ENCODE measurements at places on chromosomes 12 and 14.

- DNase-seq = no peak
Measured at GRCh38 chr14:86020841-86021240, 490.9 kb downstream of the FLRT2 start.

- DNase-seq = no peak
Measured at GRCh38 chr14:33897878-33898535, 52.9 kb downstream of the EGLN3 start.

- DNase-seq = no peak
Measured at GRCh38 chr14:26370115-26370514, 227.7 kb downstream of the NOVA1 start.

DNA sequence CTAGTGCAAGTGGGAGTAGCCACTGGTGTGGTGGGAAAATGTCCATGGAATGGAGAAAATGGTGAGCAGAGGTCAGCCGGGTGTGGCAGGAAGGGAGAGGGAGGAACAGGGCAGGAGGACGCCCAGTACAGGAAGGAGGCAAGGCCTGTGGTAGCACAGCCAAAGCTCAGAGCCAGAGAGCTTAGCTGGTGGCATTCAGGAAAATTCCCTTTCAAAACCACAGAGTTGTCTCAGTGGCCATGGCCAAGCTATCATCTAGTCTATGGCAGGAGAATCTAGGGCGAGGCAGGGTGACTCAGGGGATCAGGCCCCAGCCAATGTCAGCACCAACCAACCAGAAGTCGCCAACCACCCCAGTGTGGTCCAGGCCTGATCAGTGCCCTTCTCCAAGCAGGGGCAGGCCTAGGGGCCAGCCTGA lies 67.7 kb upstream of the DDX11 start:
- no peak for DNase-seq

DNA sequence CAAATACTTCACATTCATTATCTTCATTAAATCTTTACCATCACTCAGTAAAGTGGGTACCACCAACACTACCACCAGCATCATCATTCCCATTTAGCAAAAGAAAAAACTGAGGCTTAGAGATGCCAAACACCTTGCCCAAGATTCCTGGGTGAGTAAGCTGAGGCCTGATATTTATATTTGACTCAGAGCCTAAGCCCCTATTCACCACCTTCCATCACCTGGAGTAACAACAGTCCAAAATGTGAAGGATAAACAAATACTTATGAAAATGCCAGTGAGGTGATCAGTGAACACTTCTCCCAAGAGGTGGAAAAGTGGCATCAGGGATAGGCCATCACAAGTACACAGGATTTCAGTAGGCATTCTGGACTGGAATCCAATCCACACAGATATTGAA lies 3.7 kb downstream of the SLC38A1 start:
- DNase-seq = no peak

- no peak for DNase-seq
Measured at GRCh38 chr14:94702629-94703028, 67.3 kb downstream of the GSC start.

- no peak for DNase-seq
Measured at GRCh38 chr12:105317942-105318621, 12.4 kb upstream of the C12orf75 start.

- no peak for DNase-seq
Measured at GRCh38 chr12:48512855-48513254, 12.6 kb upstream of the OR8S1 start.

GRCh38 chr14:35229084-35229791 lies 62.9 kb upstream of the PSMA6 start:
- DNase-seq = no peak

DNA sequence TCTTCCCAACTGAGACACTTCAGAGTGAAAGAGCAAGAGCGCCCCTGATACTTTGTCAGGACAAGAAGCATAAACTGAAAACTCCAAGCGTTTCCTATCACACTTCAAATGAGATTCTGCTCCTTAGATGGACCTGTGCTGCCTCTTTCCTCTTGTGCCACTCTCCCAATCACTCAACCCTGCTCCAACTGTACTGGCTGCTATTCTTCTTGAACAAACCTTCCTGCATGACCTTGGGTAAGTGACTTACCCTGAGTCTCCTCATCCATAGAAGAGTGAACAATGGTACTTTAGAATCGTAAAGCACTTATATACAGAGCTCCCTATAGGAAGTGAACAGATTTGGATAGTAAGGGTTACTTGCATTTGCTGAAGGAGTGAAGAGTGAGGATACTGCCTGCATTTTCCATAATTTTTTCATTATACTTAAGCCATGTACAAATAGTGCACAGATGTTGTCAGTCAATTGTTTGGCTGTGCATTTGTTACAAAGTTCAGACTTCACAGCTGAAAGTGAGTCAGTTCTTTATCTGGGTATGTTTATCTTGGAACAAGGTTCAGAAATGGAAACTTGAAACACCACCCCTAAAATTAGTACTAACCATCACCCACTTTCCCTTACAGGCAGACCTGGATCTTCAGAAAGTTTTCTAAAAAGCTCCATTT lies 10.8 kb downstream of the MTERF2 start:
- DNase-seq = no peak

DNA sequence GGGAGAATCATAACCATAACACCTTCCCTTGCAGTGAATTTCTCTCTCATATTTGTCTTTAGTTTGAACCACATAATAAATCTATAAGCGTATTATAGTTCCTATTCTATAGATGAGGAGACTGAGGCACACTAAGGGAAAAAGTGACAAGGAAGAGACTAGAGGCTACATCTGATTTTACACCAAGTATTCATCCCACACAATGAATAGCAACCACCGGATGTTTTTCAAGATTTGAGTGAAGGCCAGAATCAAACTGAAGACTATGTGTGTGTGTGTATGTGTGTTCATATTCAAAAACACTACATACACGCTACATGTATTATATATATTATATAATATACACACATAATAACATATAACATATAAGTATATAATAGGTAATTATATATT lies 4.7 kb downstream of the ASB2 start:
- no peak for DNase-seq

- no peak for DNase-seq
Measured at GRCh38 chr14:64118892-64119291, 175.3 kb downstream of the ESR2 start.

GRCh38 chr12:52818388-52818787 lies 4.5 kb upstream of the KRT4 start:
- no peak for DNase-seq

DNA sequence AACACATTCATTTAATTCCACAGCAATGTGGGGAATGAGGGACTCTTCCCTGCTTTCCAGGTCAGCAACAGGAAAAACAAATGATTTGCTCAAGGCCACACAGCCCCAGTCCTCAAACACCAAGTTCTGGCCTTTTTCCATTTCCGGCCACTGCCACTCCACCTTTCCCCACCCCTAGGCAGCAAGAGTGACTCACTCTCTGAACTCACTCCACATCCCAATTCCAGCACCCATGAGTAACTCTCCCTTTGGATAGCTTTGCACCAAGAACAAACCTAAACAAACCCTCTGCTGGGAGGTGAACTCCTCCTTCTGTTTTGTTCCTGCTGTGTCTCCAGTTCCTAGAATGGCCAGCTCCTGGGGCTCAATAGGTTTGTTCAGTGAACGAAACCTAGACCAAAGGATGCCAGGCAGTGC lies 30.4 kb upstream of the PLEKHG6 start:
- DNase-seq = no peak

- no peak for DNase-seq
Measured at GRCh38 chr14:49637534-49638078, 2.6 kb upstream of the DNAAF2 start.

- DNase-seq = no peak
Measured at GRCh38 chr14:93430315-93431035, at the start of gene UNC79. Gene UNC79 (plus strand): TSS chr14:93430939. CDS start chr14:93431030, 91 bp downstream.

DNA sequence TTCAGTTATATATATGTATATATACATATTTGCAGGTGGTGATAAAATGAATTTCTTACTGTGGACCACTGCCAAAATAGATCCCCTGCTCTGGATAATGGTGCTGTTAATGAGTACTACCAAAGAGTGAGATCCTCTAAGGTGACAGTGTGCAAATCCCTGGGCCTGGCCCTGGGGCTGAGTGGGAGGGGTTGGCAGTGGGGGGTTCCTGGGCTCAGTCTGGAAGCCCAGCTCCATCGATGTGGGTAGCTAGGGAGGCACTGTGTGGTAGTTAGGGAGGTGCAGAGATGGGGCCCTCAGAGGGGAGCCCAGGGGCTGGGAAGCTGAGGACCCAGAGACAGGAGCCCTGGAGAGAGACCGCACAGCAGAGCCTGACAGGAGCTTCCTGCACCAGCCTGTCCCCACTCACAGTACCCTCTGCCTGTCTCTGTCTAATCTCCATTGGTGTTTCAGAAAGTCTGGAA lies 9.1 kb downstream of the KRT8 start:
- DNase-seq = no peak

DNA sequence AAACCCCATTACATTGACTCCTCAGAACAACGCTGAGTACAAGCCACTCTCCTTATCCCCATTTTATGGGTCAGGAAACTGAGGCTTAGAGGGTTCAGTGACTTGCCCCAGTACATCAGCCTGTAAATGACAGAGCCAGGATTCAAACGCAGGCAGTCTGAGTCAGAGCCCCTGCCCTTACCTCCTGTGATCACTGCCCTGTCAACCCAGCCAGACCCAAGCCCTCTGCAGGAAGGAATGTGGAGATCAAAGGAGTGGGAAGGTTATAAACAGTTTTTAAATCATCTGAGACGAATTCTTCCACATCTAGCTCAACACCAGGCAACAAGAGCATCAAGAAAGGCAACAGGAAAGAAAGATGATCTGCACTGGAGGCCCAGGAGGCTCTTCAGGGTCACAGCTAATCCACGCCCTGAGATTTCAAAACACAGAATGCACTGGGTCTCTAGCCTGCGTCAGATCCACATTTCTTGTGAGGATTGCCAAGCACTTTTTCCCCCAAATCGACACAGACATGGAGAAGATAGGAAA lies 38.5 kb downstream of the SPTB start:
- no peak for DNase-seq

- no peak for DNase-seq
Measured at GRCh38 chr12:114476159-114476558, 70.2 kb upstream of the TBX5 start.

GRCh38 chr12:29552324-29552927 lies 54.9 kb upstream of the OVCH1 start:
- DNase-seq = no peak

- DNase-seq = no peak
Measured at GRCh38 chr14:20455355-20456300, 602 bp downstream of the APEX1 start.

DNA sequence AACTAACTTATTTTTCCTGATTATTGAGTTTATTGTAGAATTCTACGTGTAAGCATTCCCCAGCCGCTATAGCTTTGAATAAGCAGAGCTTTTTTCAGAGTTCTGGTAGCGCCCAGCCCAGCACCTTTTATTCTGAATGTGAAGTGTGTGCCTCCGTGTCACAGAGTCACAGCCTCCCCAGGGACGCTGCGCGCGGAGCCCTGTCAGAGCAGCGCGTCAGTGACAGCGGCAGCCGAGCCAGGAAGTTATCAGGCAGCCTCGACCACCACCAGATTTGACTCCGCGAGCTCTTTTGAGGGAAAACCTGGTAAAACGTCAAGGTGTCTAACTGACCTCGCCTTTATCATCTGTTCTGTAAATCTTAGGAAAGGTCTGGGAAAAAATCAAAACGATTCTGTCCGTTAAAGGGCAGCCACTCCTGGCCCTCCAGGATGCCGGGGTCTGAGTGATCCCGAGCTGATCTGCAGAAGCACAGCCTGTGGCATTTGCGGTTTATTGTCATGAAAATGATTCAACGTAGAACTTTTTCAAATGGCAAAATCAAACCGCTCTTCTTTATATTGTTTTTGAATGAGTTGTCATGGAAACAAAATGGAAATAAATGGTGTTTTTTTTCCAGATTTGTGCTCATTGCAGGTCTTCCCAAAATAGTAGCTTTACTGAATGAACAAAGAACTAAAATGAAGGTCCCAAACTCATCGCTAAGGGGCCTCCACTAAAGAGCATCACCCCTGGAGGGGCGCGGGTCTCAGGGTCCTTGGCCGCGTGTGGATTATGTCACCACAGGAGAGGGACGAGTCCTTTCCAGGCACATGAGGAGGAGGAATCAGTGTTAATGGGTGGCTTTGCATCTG lies 43.1 kb upstream of the MMP17 start:
- no peak for DNase-seq

- no peak for DNase-seq
Measured at GRCh38 chr14:60965402-60965801, 15.5 kb downstream of the TRMT5 start.

GRCh38 chr12:63822352-63822751 lies 22.1 kb upstream of the SRGAP1 start:
- no peak for DNase-seq

DNA sequence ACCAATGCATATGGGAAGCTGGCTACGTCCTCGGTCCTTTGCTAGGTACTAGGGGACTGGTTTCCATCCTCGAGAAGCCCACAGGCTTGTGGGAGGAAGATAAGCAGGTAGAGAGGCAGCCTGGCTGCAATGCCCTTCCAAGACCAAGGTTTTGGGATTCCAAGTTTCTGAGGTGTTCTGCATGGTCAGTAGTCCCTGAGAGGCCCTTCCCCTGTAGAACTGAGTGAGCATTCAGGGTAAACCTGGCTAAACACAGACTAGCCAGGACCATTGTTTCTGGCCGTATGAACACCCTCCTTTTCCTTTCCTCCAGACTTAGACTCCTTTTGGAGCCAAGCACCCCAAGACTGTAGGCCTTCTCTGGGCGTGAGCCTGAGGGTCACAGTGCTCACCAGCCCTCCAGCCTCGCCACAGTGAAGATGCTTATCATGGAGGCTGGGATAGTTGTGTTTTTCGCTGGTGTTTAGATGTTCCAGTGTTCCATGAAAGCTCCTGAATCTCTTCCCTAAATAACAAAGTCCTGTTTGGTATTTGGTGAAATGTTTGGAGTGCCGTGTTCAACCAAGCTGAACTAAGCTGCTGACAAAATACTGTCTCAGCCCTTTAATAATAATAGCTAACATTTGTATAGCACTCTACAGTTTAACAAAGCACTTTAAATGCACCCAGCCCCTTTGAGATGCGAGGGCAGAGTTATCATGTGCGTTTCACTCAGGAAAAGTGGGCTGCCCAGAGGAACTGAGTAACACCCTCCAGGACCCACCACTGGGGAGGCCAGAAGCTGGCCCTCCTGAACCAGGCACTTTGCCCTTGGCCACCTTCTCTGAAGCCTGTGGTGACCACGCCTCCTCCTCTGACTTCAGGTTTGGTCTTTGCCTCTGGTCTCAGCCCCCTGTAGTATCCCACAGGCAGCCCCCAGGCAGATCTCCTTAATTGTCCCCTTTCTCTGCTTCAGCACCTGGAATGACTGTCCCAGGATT lies 284.5 kb downstream of the CACNA1C start:
- DNase-seq = no peak

DNA sequence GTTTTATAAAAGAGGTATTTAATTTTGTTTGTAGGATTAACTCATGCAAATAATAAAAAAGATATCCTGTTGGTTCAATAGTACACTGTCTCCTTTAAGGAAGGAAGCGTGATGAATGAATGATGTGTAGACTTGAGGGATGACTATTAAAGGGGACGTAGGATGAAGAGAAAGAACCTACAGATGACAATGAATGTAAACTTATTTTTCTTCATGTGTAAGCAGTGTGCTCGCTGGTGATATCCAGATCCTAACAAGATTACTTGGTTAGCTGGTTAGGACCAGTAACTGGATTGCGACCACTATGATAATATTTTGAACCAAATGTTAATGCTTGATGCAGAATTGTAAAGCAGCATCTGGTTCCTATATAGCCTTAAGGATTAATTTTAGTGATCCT lies 2.6 kb downstream of the ARF6 start:
- no peak for DNase-seq
